ENCODE measurements at places on chromosomes 7 and 10.

GRCh38 chr10:107631876-107632275 lies 467.4 kb upstream of the SORCS1 start:
- no peak for DNase-seq

DNA sequence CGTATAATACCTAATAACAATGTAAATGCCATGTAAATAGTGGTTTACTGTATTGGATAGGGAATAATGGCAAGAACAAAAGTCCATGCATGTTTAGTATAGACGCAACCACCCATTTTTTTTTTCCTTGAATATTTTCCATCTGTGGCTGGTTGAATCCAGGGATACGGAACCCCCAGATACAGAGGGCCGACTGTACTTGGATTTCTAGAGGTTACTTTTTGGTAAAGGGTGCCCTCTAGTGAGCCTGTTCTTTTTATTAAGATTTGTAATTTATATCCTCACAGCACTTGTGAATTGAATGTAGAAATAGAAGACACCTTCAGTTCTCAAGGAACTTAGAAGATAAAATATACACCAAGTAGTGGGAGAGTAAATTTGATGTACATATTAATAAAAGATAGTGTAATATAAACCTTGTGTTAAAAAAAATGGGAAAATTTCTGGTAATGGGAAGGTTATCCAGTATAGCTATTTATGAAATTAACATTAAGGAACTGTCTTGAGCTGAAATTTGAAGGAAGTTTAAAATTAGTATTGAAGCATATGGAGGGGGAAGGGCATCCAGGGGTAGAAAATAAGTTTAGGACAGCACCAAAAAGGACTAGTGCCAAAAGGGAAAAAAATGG lies 32.0 kb downstream of the EXOC6 start:
- DNase-seq: no peak

GRCh38 chr7:42099470-42100155 lies 137.4 kb downstream of the GLI3 start:
- DNase-seq: no peak

GRCh38 chr7:155797262-155798250 lies 14.7 kb downstream of the SHH start:
- DNase-seq: no peak

GRCh38 chr10:65194555-65194954 lies 1673.4 kb downstream of the REEP3 start:
- no peak for DNase-seq

DNA sequence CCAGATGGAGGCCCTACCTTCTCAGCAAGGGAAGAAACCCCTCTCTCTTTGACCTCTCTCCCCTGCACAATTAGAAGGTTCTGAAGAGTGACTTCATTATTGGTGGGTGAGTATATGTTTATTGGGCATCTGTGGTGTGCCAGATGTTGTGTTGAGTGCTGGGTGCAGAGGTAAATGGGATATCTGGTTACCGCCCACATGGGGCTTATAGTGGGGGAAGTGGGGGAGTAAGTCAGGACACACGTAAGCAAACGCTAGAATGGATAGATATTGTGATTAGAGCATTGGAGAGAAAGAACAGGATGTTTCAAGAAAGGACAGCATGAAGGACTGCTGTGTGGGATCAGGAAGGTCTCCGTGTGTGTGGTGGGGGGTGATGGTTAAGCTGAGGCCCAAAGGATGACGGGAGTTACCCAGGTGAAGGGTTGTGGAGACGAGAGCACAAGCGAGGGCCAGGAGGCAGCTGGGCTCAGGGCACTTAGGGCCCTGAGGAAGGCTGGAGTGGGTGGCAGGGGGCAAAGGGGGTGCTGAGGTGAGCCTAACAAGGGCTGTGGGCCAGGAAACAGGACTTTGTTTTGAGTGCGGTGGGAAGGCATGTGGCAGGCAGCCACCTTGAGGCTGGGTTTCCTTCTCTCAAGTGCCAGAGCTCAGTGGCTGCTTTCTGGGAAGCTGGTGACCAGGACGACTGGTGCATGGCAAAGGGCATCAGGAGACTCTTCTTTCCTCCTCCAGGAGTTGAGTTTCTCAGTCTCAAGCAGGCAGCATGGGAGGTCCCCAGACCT lies 299.9 kb downstream of the RPS24 start:
- DNase-seq: no peak

Measured in right forelimb (tissue), 1 donor.